Germinal center (tissue), 1 donor: ENCODE measurements at places on chromosomes 11 and 22.

- DNase-seq: no peak
These were observed 139.0 kb downstream of the TRPC6 start for GRCh38 chr11:101444851-101445250.

- DNase-seq: no peak
These were observed 110.2 kb downstream of the RASSF10 start for GRCh38 chr11:13119361-13119760.

DNA sequence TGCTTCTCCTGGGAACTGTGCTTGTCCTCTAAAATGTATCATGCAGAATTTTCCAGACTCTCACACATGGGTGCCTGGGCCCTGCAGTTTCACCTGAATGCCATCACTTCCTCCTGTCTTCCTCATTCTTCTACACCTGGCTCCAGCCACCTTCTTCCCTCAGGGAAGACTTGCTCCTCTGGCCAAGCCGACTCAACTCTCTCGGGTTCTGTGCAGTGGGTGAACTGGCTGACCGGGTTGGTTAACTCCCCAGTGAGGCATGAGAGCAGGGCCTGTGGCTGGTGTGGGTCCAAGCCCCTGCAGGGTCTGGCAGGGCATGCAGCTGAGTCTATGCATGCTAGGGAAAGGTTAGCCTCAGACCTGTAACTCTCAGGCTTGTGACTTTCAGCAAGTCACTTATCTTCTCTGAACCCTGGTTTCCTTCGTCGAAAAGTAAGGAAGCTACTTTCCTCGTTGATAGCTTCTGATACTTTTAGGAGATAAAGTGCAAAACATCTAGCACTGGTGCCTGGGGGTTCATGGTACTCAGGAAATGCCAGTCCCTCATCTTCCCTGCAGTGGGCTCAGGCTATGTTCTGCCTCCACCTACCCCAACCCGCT, 11.9 kb downstream of the CD82 start:
- no peak for DNase-seq

DNA sequence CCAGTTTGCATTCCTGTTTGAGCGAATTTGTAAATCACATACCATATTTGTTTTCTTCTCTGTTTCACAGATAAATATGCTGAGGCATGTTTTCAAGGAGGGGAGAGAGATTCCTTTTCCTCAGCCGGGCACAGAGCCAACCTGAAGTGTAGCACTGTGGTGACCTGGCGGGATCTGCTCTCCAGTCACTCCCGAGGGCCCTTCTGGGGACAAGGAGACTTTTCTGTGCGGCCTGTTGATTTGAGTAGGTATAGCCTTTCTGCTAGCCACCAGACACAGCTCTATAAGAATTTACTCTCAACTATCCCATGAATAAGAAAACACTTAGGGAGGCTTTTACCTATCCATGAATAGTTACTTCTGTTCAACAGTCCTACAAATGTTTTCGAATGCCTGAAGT, 63.5 kb upstream of the FDX1 start:
- DNase-seq: no peak

- DNase-seq: no peak
These were observed 11.6 kb downstream of the TST start for GRCh38 chr22:37007651-37008050.

DNA sequence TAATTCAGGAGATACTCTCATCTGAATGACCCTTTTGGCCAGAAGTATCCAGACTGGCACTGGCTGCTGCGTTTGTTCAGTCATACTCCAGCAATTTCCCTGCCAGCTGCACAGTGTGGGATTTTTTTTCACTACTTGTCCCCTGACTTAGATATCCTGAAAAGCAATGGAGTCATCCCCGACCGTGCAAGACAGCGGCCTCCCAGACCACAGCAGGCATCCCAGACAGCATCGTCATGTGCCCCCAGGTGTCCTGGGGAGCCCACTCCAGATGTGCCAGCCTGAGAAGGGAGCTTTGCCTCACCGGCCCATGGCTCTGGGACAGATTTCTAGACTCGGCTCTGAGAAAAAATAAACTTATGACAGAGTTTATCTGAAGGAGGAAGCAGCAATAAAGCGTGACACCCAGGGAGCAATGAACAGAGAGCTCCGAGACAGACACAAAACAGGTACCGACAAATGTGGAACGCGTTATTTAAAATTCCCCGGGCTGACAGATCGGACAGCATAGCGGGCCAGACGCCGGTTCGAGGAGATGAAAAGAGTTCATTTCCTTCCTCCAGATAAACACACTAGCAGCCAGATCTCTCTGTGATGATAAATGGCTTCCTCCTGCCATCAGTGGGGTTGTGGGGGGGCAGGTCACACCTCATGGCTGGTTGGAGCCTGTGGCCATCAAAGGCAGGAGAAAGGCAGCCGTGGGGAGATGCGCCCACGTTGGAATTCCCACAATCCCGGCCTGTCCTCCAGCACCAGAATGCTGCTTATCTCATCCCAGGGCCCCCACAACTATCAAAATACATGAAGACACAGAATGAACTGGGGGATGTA, 106.4 kb upstream of the FGF3 start:
- DNase-seq: peak; percentile 15

DNA sequence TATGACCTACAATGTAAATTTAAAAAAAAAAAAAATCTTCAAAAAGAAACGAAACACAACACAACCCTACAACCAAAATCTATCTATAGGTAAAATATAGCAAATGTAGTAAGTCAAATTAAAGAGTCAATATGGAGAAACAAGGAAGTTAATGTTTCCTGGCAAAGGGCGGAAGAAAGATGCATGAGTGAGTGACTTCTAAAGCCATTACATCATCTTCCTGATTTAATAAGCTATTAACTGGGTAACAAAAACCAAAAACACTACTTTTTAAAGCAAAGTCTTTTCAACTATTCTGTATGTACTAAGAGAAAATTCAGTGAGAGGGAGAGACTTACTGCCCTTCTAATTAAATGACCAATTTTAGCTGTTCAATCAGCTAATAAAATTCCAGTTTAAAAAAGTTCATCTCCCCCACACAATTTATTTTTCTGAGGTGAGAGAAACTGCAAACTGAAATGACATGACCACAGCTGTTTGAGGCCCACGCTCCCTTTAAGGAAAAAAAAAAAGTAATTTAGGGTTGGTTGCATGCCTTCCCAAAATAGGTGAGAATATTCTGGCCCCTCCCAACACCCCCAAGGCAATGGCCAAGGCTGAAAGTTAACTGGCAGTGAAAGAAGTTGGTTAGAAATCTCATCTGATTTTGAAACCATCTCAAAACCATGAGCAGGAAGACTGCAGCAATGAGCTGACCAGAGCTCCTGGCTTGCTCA, 5.9 kb downstream of the SF1 start:
- peak; percentile 34 for DNase-seq

DNA sequence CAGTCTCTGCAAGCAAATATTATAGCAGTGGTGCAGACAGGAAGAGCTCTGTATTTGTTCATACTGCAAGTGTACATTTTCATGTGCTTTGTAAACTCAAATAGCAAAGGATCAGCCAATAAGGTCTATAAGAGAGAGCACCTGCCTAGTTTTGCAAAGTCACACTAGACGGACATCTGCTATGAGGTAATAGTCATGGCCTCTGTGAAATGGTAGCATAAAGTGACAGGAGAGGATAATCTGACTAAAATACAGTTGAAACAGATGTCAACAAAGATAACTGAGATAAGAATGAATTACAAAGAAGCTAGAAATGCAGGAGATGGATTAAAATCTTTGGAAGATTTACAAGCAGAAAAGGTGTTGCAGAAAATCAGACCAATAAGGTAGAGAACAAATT, 70.6 kb upstream of the SPON1 start:
- no peak for DNase-seq

DNA sequence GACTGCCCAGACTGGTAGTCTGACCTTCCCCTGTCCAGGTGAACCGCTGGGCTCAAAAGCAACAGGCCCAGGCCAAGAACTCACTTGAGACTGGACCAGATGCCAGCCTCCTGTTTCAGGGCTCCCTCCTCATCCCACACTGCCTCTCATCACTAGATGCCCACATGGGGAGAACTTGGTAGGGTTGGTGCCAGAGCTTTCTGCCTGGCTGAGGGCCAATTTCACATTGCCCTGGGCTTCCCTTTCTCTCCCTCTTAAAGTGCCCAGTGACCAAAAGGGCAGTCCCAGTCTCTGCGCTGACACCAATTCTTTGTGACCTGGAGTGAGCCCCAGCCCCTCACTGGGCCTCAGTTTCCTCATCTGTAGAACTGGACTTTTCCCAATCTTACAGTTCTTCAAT, 41.7 kb downstream of the C11orf58 start:
- no peak for DNase-seq

- DNase-seq: peak; percentile 89
These were observed 2.1 kb downstream of the FAM111A start for GRCh38 chr11:59144579-59145345.

- DNase-seq: no peak
These were observed 11.1 kb downstream of the RSPH14 start for GRCh38 chr22:23130697-23131096.

DNA sequence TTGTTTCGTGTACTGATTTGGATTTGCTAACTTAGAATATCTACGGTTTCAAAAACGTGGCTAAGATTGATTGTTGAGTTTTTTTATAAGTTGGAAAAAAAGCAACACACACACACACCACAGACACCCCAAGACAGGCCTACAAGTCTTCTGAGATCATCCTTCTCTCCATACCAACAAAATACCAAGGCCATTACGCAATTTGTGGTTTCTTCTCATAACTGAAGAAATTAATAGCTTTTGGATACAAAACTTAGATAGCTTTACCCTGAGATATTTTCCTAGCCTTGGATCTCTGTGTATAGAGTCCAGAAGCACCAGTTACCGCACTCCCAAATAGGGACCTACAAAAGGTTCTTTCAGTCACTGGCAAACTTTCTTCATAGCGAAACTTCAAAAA, 113.6 kb downstream of the SIK3 start:
- DNase-seq: no peak
